Stimulated activated CD4-positive, alpha-beta T cell treated with anti-CD3 and anti-CD28 coated beads, Interleukin-4, amount 100 ng/mL, for 4 hours (primary cell): ENCODE measurements at places on chromosomes 6 and 20.
A peak's percentile ranks its signal among the peaks of the same experiment; 100 is the strongest.

DNA sequence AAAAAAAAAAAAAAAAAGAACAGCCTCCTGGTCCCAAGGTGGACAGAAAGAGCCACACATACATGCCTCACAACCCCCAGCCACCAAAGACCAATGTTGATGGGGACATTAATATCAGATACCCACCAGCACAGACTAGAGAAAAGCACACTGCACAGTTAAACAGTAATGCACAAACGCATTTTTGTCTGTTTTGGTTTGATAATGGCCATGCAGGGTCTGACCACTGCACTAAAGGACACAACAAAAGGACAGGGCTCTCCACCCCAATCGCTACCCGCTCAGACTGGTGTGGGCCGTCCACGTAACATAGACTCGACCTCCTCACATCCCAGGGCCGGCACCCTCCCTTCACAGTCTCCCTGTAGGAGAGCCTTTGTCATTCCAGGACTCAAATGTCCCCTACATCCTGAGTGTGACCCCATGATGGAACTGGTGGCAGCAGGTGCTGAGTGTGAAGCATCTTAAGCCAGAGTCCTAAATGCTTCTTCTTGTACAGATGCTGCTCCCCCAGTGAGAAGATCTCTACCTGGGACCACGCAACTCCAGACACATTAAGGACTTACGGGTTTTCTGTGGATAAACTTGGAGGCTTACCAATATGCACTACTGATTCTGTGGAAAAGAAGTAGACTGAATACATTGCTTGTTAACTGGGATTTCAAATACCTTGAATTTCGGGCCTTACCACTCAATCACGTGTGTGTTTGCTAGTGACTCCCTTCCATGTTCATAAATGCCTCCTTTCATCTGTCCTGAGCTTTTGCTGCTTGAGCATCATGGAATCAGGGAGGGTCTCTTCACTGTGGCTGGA lies 28.0 kb downstream of the RRBP1 start:
- DNase-seq: no peak

- no peak for DNase-seq
Measured at GRCh38 chr20:37231947-37232630, 29.5 kb downstream of the GHRH start.

GRCh38 chr6:161479376-161479775 lies 205.5 kb upstream of the AGPAT4 start:
- DNase-seq: no peak

DNA sequence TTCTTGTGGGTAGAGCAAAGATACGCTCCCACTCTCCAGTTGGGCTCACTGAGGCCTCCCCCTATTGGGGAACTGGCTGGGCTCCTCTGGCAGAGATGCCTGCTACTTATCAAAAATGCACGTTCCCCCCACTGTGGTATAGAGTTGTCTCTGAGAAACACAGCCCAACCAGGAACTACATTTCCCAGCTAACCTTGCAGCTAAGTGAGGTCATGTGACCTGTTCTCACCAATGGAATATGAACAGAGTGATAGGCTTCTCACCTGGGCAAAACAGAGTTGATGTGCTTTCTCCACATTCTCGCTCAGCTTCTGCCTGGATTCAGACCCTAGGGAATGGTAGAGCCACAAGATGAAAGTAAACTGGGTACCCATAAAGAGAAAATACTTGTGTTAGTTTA lies 49.1 kb upstream of the PTPRT start:
- no peak for DNase-seq

- DNase-seq: no peak
Measured at GRCh38 chr6:45696738-45697137, 318.9 kb downstream of the CLIC5 start.

GRCh38 chr6:61682562-61682961 lies 603.5 kb downstream of the KHDRBS2 start:
- DNase-seq: no peak

DNA sequence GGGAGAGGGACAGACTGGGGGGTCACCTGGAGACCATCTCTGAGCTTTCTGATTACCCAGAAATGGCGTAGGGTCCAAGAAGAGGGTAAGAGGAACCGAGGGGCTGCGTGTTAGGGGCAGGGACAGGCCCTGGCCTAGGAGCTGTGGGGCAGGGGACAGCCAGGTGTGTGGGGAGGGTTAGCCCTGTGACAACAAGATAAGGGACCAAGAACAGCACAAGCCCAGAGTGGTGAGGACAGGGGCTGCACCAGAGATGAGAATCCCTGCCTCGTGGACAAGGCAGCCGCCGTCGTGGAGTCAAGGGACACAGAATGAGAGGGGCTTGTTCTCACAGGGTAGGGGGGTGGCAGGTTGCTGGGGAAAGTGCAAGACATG lies 449 bp upstream of the AVP start:
- no peak for DNase-seq

DNA sequence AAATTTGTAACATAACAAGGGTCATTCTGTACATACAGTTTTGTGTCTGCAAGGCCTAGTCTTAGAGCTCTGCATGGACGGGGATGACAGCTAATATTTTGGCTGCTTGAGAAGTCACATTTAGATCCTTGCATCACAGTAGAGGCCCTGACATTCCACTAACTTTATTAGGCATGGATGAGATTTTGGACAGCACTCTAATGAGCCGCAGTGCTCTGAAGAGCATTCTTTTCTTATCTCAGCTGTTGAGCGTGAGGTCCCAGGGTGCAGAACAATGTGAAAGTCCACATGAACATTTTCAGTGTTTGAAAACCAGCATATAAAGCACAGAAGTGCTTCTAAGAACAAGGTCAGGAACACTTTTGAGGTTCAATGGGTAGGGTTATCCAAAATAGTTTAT lies 58.9 kb downstream of the IPCEF1 start:
- DNase-seq: no peak

- DNase-seq: no peak
Measured at GRCh38 chr6:158564243-158565121, 4.6 kb downstream of the TMEM181 start.

GRCh38 chr6:166851911-166852310 lies 104.4 kb downstream of the RNASET2 start:
- no peak for DNase-seq

GRCh38 chr6:129494099-129494498 lies 215.9 kb downstream of the ARHGAP18 start:
- no peak for DNase-seq

DNA sequence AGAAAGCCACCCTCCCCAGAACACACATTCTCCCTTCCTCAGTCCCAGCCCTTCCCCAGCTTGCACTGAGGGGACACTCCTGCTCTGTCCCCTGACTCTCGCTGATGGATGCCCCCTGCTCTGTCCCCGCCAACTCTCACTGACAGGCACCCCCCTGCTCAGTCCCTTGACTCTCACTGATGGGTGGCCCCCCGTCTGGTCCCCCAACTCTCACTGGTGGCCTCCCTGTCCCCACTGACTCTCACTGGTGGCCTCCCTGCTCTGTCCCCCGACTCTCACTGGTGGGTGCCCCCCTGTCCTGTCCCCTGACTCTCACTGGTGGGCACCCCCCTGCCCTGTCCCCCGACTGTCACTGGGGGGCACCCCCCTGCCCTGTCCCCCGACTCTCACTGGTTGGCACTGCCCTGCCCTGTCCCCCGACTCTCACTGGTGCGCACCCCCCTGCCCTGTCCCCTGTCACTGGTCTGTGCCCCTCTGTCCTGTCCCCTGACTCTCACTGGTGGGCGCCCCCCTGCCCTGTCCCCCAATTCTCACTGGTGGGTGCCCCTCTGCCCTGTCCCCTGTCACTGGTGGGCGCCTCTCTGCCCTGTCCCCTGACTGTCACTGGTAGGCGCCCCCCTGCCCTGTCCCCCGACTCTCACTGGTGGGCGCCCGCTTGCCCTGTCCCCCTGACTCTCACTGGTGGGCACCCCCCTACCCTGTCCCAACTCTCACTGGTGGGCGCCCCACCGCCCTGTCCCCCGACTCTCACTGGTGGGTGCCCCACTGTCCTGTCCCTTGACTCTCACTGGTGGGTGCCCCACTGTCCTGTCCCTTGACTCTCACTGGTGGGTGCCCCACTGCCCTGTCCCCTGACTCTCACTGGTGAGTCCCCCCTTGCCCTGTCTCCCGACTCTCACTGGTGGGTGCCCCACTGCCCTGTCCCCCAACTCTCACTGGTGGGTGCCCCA lies 60.9 kb downstream of the GINS1 start:
- DNase-seq: no peak

DNA sequence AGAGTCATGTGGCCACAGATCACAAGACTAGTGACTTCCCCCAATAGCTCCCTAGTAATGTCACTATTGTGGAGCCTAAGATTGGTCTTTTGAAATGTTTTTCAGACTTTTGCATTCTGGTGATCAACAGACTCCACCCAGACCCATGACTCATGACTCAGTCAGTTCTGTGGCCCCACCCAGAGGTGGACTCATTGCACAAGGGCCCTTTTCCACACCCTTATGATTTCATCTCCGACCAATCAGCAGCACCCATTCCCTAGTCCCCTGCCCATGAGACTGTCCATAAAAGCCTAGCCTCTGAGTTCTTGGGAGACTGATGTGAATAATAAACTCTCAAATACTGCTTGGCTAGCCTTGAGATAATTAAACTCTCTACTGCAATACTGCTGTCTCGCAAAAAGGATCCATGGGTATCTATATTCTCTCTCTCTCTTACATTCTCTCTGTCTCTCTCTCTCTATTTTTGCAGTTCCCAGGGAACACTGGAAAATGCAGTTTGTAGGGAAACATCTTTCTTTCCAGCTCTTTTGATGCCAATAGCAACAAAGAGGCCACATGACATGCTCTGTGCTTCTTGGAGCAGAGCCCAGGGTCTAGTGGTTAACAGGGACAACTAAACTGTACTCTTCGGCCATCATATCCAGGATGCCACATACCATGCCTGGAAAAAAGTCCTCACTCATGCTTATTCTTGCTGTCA lies 71.3 kb upstream of the IYD start:
- DNase-seq: no peak

- no peak for DNase-seq
Measured at GRCh38 chr6:142929751-142930358, 15.1 kb downstream of the HIVEP2 start.

GRCh38 chr20:17570347-17571152 lies 675 bp downstream of the DSTN start:
- peak; percentile 20 for DNase-seq

DNA sequence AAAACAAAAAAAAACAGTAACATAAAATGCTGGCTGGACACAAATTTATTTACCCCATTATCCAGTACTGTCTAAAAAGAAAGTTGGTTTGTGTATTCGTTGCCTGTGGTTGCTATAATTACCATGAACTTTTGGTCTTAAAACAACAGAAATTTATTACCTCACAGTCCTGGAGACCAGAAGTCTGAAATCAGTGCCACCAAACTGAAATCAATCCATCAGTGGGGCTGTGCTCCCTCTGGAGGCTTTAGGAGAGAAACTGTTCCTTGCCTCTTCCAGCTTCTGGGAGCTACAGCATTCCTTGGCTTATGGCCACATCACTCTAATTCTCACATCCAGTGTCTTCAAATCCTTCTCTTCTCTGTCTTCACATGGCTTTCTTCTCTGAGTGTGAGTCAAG lies 79.4 kb downstream of the SNX5 start:
- DNase-seq: no peak

DNA sequence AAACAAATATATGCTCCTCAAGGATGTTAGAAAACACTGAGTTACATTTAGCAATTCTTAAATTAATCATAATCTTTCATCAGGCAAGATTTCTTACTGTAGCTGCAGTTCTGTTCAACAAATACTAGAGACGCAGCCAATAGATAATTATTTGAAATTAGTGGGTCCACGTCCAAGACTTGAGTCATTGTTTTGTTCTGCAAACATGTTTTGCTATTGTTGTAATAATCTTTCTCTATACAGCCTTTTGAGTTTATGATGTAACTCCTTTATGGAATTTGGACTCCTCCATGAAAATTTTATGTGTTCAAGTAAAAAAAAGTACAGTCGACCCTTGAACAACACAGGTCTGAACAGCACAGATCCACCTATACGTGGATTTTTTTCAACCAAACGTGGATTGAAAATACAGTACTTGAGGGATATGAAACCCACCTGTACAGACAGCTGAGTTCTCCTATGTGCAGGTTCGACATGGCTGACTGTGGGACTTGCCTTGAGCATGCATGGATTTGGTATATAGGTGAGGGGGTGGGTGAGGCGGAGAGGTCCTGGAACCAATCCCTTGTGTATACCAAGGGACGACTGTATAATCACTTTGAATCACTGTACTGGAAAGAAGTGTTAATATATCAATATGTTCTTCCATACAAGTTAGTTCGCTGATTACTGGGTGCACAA lies 41.3 kb upstream of the SLC22A16 start:
- no peak for DNase-seq

DNA sequence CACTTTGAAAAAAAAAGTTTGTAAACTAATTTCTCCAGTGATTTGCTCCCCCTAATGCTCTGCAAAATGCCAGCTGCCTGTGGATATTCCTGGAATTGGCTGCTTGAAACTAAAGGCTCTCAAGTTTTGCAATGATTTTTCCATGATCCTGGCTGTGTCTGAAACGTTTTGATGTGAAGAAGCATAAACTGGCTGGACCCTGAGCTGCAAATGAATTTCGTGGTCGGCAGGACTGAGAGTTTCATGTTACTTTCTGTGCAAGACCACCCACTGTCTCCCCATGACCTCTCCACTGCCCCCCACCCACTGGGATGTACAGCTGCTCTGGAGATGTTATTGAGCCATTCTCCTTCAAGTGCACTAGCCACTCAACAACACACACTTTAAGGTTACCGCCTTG lies 171.3 kb upstream of the SSTR4 start:
- DNase-seq: no peak

DNA sequence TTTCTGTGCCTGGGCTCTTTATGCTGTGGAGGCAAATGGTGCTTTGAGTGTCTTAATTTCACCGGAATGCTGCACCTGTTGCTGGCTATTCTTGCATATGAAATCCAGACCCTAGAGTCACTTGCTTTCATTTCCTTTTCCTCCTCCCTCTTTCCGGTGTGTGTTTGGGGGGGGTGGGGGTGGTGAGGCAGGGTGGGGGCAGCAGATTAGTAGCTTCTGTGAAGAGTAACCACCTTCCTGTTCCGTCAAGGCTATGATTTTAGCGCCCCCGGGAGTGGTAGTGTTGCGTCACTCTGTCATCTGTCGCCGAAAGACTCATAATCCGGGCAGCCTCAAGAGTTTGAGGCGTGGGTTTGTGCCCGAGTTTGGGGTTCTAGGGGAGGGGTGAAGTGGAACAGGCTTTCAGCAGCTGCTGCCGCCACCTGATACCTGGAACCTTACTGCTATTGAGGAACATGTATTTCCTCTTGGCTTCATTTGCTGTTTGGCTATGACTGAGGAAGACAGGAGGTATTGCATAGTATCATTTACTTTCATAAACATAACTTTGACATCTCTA lies 49.1 kb downstream of the UTRN start:
- DNase-seq: peak; percentile 28
